Fibroblast of skin of right quadriceps (primary cell): ENCODE measurements at places on chromosomes 6 and 20.

DNA sequence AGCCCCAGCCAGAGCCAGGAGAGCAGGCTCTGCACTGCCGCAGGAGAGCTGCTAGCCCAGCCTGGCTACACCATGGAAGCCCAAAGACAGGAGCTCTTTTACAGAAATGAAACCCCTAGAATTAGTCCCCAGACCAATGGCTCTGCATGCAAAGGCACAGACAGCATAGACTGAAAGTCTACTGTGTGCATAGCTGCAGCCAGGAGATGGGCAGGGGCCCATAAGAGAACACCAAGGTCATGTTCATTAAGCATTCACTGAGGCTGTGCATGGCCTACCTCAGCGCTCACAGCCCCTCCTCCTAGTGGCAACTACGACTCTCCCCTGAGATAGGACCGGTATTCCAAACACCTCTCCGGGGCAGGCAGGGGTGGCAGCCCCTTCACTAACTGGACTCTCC is 34.9 kb downstream of the SNX5 start:
- no peak for DNase-seq

DNA sequence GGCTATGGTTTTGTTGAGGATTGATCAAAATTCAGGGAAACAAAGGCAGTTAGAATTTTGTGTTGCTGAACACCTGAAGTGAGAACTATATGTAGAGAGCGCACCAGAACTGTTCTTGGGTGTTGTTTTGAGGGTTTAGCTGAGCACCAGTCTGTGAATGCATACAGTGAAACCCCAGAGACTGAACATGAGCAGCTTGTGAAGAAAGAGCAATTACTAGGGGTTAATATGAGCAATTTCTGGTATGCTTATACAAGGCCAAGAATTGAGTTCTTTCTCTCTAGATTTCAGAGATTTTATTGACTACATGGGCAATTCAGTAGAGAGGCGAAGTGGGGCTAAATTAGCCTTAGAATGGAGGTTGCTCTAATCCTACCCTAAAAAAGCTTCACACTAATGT is 93.9 kb downstream of the CD2AP start:
- peak; percentile 10 for DNase-seq

GRCh38 chr6:71510856-71511255 is 222.2 kb downstream of the OGFRL1 start:
- no peak for DNase-seq

GRCh38 chr6:166168616-166169548 is 1.2 kb upstream of the TBXT start:
- no peak for DNase-seq

DNA sequence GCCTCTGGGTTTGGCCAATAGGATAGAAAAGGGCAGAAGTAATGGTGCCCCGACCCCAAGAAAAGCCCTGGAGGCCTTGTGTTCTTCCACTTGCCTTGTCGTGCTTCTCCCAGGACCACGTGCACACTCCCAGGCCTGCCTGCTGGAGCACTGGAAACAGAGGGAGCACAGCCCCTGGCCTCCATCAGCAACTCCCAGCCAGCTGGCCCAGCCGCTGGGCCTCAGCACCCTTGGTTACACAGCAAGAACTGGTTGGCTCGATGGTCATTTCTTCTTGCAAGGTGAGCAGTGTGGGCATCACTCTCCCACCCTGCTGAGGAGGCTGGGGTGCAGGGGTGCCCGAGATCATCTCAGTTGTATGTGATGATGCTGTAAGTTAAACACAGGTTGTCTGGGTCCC is 69.2 kb upstream of the CST7 start:
- no peak for DNase-seq

DNA sequence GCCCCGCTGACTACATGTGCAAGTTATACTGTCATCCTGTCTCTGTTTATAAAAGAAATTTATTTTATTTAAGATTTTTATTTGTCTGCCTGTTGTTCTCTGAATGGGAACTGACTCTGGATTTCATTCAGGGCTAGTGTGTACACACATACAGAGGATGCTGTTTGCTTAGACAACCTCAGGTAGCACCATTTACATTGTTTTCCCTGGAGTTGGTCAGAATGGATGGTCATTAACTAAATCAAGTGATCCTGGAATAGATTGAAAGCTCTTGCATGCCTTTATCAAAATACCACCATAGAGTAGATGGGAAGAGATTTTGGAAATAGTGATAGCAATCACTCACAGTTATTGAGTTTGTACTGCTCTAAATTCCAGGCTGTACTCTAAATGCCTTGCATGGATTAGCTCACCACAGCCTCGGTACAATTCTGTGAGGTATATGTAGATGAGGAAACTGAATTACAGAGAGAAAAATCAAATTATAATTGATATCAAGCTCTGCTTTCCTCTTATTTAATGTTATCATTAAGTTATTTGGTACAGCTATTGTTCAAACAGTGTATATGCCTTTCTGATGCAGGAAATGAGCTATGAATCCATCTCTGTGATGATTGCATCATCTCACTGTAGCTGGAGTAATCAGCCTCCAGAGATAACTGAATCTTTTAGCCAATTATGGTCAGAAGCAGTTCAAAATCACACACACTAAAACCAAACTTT is 51.9 kb downstream of the RNF217 start:
- peak; percentile 90 for DNase-seq

GRCh38 chr6:84013354-84013753 is 20.2 kb upstream of the MRAP2 start:
- DNase-seq: no peak

- no peak for DNase-seq
These were observed 15.6 kb upstream of the NOTCH4 start for GRCh38 chr6:32239462-32239861.

GRCh38 chr6:31567531-31568370 is 4.3 kb upstream of the LTA start:
- no peak for DNase-seq

GRCh38 chr20:19552221-19553180 is 205.6 kb upstream of the RIN2 start:
- peak; percentile 10 for DNase-seq

DNA sequence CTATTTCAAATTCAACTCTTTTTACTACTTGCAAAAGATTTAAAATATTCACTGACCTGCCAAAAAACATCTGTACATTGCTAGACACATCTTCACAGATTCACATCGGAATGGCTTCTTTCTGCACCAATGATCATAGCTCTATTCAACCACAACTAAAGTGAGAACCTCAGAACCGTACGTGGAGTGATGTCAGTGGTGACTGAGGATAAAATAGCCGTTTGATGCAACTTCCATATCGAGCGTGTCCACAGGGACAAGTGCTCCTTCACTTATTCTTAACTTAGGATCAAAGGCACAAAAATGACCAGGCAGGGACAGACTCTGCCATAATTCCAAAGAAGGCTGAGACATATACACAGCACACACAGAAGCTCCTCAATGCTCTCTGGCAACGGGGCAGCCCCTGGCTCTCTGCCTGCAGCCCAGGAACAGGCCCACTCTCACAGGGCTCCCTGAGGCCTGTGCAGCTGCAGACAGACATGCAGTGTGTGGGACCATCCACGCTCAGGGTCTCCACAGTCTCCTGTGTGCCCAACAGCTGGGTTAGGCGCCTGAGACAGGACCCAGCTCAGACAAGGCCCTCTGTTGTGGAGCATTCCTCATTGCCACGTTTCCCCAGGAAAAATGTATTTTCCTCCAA is 22.8 kb downstream of the FYN start:
- no peak for DNase-seq

- DNase-seq: no peak
These were observed 11.1 kb upstream of the BMP7 start for GRCh38 chr20:57277398-57278105.

DNA sequence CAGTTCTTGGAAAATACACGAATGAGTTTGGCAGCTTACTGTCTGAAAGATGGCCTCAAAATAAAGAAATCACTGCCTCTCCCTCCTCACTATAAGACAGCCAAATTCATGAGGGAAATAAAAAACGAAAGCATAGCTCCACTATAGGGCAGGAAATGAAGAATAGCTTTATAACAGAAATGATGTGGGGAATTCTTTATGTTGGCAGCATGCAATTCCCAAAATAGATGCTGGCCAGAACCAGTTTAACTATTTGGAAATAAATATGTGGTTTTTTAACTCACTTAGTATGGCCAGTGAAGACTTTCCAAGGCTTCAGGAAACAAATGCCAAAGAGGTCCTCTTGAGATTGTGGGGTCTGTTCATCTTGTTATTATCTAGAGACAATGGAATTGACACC is 100.5 kb downstream of the TBX18 start:
- DNase-seq: no peak

DNA sequence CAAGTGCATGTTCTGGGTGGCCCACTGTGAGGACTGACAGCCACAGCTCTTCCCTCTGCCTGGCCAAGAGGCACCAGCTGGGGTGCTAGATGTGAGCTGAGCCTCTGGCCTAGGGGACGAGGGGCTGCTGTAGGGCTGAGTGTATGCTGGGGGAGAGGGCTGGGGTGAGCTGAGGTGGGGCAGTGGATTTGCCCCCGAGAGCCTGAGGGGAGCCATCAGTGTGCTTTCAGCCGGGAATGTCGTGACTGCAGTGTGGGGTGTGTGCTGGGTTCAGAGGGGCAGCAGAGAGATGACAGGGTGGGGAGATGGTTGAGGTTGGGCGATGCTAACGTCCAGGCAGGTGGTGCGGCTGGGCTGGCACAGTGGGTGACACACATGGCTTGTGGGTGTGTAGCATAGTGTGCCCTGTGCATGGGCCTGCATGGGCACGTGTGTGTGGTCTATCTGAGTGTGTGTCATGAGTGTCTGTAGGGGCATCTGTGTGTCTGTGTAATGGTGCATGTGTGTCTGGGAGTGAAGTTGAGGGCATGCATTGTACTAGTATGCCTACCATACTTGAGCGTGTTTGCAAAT is 46.0 kb upstream of the BLCAP start:
- DNase-seq: no peak

GRCh38 chr20:12395353-12395752 is 477.7 kb downstream of the BTBD3 start:
- no peak for DNase-seq
